ENCODE measurements at places on chromosomes 2 and 18. TPM values are rescaled to one million over a fixed set of nuclear protein-coding genes. Genes with fewer than 3 reads are reported as not detected.

GRCh38 chr18:2201036-2201600 lies 370.2 kb downstream of the METTL4 start:
- no peak for DNase-seq

GRCh38 chr18:44869533-44869932 lies 188.8 kb downstream of the SETBP1 start:
- no peak for DNase-seq

UGT1A10 gene
- total RNA-seq: not detected

DNA sequence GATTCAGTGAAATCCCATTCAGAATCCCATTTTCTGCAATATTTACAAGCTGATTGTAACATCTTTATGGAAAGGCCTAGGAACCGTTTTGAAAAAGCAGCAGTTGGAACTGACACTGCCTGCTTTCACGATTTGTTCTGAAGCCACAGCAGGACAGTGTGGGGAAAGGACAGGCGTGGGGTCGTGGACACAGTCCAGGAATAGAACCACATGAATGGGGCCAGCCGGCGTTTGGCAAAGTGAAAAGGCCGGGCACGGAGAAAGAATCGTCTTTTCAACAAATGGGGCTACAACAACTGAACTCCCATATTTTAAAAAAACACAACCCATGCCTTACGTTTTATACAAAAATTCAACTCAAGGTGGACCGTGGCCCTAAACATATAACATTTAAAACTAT lies 69.8 kb downstream of the SLC66A2 start:
- no peak for DNase-seq

TMEM163 gene
- not detected for total RNA-seq

DNA sequence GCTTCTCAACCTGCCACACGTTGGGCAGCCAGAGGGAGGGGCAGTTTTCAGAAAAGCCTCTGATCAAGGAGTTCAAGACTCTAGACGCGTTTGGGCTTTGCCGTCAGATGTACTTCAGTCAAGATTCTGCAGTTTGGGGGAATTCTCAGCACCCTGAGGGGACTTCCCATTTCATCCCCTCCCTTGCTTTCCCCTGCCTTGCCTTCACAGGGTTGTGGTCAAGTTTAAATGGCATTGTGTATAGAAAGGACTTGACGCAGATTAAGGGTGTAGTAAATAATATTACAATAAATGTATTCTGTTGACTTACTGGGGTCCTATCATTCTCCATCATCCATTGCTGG lies 198.3 kb upstream of the NABP1 start:
- DNase-seq: no peak

ADRA2B gene
- total RNA-seq: 0.28 TPM

TRAK2 gene
- 35.7 TPM for total RNA-seq

GRCh38 chr2:127071901-127072328 lies 35.0 kb downstream of the BIN1 start:
- DNase-seq: no peak

GRCh38 chr2:153145470-153145978 lies 333.0 kb downstream of the RPRM start:
- no peak for DNase-seq

WDR35 gene
- 13.8 TPM for total RNA-seq

DNA sequence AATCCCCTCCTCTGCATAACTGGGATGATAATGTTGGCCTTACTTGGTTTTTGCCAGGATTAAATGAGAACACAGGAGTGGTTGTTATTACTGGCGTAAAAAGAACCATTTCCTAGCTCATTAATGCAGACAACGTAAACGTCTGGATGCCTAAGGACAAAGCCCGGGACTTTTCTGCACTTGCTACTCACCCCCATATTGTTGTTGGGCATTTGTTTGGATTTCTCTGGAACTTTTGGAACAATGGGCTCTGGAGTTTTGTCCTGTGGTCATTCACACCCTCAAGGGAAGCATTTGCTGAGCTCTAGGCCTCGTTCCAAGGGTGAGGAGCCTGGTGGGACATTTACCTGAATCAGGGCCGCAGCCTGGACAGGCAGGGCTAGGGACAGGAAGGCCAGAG lies 76.0 kb downstream of the HS1BP3 start:
- DNase-seq: no peak

AKAIN1 gene
- not detected for total RNA-seq

NPPC gene
- 1.1 TPM for total RNA-seq

DNA sequence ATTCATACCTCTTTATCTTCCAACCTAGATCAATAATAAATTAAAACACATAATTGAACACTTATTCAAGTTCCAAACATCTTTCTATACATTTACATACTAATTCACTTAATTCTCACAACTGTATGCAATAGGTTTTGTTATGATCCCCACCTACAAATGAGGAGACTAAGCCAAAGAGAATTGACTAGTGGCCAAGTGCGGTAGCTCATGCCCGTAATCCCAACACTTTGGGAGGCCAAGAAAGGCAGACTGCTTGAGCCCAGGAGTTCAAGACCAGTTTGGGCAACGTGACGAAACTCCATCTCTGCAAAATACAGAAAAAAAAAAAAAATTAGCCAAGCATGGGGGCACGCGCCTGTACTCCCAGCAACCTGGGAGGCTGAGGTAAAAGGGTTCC lies 36.8 kb downstream of the KCNG3 start:
- no peak for DNase-seq

GRCh38 chr2:119359774-119360173 lies 6.9 kb downstream of the C2orf76 start:
- DNase-seq: no peak

DNA sequence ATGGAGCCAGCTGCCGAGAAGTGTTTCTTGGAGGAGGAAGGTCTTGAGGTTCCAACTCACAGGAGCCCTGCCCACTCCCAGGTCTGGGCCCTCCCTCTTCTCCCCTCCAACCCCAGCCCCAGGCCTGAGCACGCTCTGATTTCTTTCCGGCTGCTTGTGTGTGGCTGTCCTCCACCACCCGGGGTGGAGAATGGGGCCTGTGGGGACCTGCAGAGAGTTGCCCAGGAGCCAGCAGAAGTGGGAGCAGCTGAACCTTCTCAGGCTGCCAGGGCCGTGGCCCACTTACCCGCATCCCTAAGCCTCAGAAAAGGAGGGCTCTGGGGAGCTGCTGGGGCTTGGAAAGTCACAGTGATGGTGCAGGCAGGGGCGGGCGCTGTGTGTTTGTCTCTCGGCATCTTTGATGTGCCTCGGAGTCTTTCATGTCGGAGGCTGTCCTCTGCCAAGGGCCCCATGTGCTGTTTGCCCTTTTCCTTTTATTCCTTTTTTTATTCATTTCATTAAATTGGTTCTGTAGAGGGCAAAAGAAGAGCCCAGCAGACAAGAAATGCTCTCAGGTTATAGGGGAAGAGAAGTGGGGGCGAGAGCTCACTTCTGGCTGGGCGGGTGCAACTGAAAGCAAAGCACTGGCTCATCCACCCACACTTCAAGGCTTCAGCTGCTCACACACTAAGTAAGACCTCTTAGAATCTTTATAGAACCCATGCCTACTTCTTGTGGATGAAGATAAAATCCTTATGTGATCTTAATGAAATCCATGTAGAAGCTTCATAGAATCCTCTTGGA lies 52.5 kb downstream of the SDC1 start:
- no peak for DNase-seq

DNA sequence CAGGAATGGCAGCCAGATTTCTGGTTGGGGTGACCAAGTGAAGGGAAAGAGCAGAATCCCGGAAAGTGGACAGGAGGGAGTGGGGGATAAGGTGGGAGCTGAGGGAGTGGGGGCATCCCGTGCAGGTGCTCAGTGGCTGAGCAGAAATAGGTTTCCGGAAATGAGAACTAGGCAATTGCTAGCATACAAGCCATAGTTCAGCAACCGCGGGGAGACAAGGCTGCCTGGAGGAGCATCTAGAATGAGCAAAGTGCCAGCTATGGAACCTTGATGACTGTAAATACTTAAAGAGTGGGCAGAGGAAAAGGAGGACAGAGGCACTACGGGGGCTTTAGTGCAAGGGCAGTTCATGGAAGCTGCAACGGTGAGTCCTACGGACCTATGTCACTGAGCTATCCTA lies 220.2 kb downstream of the BCL11A start:
- no peak for DNase-seq

GRCh38 chr2:125167820-125168219 lies 1142.7 kb downstream of the CNTNAP5 start:
- DNase-seq: no peak
